ENCODE measurements at places on chromosomes 1 and 21.

GRCh38 chr1:31760471-31761470 is 3.4 kb downstream of the ADGRB2 start:
- peak; percentile 32 for DNase-seq

GRCh38 chr1:1295154-1295923 is 12.4 kb downstream of the ACAP3 start:
- no peak for DNase-seq

DNA sequence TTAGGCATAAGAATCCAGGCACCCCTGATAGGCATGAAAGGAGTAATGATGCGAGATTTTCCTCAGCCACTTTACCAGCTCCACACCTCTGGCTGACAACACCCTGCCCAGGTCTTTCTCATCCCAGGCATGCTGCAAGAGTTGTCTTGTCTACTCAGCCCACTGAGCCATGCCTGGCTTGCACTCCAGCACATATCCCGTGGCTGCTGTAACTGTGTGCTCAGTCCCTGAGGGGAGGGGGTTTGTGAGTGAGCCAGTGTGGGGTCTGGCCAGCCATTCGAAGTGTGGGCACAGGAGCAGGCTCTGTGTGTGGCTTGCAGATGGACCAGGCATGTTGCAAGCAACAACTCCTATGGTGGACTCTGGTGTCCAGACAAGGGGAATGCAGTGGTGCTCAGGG is 529.6 kb downstream of the ADGRL2 start:
- DNase-seq = no peak

DNA sequence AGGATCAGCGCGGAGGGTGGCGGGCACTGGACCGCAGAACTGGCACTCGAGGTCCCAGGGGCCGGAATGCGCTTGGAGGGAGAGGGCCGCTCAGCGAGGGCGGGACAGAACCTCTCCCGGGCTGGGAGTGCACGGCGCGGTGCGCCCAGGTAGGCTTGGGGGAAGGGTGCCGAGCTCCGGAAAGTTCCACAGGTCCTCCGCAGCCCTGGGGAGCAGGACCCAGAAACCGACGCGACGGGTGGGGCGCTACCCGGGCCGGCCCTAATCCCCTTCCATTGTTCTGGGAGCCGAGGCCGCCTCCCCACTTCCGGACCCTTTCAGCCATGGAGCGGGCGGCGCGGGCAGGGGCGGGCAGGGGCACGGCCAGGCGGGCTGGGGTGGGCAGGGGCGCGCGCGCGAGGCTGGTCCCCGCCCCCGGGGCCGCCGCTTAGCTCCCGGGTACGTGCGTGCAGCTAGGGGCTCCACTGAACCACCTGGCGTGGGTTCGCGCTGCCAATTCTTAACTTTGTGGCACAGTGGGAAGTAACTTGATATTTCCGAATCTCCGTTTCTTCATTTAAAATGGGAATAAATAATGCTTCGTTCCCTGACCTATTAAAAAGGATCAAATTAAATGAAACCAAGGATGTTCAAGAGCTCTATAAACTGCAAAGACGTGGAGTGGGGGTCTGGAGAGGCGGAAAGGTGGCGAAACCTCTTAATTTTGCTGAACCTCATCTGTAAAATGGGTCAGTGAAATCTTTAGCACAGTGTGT is 20.7 kb downstream of the LGR6 start:
- no peak for DNase-seq

- DNase-seq = no peak
These were observed 415.0 kb upstream of the ESRRG start for GRCh38 chr1:217138173-217138765.
